ENCODE measurements at places on chromosomes 16 and 17. TPM values are rescaled to one million over a fixed set of nuclear protein-coding genes. Genes with fewer than 3 reads are reported as not detected.

TBKBP1 gene
- total RNA-seq = 25.1 TPM

TMEM97 gene
- 15.0 TPM for total RNA-seq

FADS6 gene
- not detected for total RNA-seq

SOST gene
- total RNA-seq = not detected

HEATR9 gene
- total RNA-seq = not detected

SLFN13 gene
- 1.5 TPM for total RNA-seq

Measured in cardiac atrium fibroblast (primary cell).